Left hindlimb (tissue), 1 donor: ENCODE measurements at places on chromosomes 4 and X.

GRCh38 chr4:10741961-10742699 lies 57.6 kb upstream of the CLNK start:
- DNase-seq = no peak

- DNase-seq = no peak
Measured at GRCh38 chr4:5709207-5709575, 832 bp upstream of the EVC2 start.

DNA sequence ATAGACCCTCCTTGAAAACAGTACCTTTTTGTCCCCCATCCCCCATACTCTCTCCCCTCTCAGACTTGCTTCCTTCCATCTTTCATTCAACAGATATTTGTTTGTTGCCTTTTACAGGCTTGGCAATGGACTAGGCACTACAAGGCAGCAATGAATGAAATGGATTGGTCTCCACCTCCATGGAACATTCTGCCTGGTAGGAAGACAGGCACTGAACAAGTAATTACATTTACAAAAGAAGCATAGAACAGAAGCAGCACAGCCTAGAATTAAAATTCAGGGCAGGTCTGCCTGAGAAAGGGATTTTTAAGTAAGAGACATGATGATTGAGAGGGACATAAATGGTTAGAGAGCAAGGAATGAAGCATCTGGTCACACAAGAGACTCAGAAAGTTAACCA lies 346.1 kb downstream of the GRXCR1 start:
- no peak for DNase-seq

DNA sequence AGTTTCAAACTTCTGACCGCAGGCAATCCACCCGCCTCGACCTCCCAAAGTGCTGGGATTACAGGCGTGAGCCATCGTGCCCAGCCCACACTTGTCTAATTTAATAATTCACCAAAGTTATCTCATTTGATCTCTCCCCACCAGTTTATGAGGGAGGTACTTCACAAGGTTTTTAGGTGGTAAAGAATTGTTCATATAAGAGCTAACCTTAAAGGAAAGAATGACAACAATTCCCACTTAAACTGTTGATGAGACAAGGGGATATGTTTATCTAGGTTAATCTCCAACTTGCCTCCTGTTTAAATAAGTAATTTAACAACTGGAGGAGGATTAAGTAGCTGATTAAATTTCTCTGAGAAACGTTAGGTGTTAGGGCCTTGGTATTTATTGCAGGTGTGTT lies 117.6 kb upstream of the CBLL2 start:
- DNase-seq = no peak

DNA sequence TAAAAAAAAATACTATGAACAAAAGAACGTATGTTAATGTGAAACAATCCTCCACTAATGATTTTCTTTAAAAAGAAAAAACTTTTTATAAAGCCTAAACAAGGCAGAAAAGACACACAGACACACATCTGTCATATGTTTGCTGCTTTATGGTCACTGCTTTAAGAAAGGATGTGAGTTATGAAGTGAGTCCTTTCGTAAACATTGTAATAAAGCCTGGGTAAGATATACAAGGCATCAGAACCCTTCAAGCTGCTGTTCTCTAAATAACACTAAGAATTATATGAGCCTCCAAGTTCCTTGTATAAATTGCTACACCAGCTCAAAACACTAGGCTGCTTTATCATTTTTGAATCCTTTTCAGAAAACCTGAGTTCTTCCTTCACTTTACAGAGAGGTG lies 81.6 kb downstream of the FBXO8 start:
- no peak for DNase-seq

- DNase-seq = no peak
Measured at GRCh38 chr4:13907255-13907751, 279.8 kb upstream of the BOD1L1 start.

DNA sequence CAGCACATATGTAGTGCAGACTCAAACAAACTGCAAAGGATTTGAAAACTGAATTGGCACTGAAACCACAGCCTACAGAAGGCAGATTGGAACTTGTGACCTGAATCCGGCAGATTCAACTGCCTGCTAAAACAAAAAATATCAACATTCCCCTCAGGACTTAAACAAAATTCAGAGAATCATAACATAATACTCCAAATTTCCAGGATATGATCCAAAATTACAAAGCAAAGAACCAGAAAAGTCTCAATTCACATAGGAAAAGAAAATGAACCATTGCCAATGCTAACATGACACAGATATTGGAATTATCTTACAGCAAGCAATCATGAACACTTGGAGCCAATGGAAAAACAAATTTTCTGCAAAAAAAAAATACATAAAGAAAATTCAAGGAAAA lies 250.4 kb downstream of the PRDM5 start:
- no peak for DNase-seq

DNA sequence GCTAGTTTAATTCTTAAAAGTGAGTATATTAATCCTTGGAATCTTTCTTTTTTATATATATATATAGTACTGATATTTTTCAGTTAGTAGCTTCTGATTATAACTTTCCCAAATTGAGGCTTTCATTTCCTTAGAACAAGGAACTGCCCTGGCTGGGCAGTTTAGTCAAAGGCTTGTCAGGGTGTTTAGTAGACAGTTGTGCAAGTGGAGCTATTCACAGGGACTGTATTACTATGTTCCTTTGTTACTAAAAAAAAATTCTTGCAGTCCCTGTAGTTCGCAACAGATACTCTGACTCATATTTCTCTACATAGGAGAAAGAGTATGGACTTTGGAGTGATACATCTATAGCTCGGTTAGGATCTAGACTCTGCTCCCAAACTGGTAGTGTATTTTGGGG lies 20.8 kb downstream of the USO1 start:
- no peak for DNase-seq

DNA sequence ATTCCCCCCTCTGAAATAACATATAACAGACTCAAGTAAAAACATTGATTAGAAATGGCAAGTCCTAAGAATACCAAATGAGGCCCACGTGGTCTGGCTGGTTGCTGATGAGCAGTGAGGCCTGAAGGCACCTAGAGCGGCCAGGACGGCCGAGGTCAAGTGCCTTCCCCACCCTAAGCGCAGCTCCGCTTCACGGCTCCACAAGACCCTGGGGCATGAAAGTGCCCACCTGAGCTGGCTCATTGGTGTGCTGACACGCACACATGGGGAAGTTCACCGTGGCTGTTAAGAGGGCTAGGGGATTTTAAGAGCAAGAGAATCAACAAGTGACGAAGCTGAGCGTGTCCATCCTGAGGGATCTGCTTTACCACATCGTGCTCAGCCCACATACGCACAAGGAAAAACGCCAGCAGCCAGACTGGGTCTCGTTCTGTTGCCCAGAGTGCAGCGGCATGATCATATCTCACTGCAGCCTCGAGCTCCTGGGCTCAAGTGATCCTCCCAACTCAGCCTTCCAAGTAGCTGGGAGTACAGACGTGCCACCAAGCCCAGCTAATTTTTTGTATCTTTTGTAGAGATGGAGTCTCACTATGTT lies 22.4 kb downstream of the DCTD start:
- no peak for DNase-seq

GRCh38 chr4:150116506-150116905 lies 38.3 kb downstream of the DCLK2 start:
- no peak for DNase-seq

DNA sequence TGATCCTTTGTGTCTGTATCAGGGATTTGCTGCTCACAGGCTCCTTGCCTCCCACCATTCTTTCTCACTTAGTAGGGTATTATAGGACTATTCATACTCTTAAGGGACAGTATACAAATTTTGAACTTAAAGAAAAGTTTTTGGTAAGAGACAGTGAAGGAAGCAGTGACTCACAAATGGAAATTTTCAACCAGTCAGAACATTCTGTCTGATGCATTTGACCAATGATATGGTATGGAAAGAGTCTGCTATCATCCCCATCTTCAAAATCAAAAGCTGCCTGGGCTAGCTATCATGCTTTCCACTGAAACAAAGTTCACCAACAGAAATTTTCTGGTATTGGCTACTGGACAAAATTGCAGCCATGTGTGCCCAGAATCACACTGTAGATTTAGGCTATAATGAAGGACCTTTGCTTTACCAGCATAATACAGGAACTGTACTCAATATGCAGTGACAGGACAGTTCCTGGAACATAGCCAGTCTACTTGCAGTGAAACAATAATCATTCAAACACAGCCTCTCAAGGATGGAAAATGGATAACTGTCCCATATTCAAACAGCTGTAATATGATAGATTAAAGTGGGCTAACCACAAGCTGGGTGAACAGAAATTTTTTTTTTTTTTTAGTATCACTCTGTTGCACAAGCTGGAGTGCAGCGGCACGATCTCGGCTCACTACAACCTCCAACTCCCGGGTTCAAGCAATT lies 109.0 kb upstream of the ACSL4 start:
- no peak for DNase-seq

GRCh38 chrX:31319586-31319985 lies 247.7 kb upstream of the FTHL17 start:
- no peak for DNase-seq

- DNase-seq = no peak
Measured at GRCh38 chrX:133150730-133151129, 53.8 kb upstream of the USP26 start.
